ENCODE measurements at places on chromosomes 5 and 9.

- no peak for DNase-seq
Measured at GRCh38 chr5:83764101-83764500, 43.4 kb upstream of the HAPLN1 start.

- DNase-seq: no peak
Measured at GRCh38 chr5:173962436-173962972, 26.5 kb upstream of the C5orf47 start.

GRCh38 chr5:138544181-138545134 is 1.4 kb upstream of the ETF1 start:
- DNase-seq: no peak

- DNase-seq: no peak
Measured at GRCh38 chr5:170363671-170364070, 25.5 kb downstream of the KCNMB1 start.

DNA sequence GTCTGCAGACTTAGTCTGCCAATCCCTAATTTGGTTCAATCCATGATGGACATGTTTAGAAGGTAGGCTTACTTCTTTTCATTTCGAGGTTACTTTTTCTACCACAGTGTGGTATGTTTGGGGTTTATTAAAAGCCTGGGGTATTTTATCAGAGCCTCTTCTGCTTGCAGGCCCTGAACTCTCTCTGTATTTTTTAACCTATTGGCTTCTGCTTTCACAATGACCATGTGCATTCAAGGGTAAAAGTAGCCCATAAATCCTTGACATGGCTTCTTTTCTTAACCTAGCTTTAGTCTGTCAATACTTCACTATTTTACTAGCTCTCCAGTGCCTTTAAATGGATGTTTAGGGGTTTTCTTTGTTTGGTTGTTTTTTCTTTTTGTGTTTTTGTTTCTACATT is 286.6 kb downstream of the FER start:
- no peak for DNase-seq

DNA sequence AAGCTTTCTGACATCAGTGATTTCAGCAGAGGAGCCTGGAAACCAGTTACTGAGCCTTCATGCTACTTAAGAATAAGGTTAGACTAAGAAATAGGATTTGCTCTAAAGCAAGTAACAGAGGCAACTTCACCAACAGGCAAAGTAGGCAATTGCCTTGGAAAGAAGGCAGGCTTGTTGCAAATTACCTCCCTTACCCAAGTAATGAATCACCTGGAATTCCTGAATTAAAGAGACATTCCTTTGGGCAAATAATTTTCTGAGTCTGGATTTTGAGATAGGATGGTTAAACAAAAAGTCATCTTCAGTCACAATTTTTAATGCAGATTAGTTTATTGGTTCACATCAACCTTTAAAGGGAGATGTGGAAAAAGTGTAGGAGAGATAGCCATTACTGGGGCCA is 92.8 kb downstream of the ITGA1 start:
- no peak for DNase-seq

DNA sequence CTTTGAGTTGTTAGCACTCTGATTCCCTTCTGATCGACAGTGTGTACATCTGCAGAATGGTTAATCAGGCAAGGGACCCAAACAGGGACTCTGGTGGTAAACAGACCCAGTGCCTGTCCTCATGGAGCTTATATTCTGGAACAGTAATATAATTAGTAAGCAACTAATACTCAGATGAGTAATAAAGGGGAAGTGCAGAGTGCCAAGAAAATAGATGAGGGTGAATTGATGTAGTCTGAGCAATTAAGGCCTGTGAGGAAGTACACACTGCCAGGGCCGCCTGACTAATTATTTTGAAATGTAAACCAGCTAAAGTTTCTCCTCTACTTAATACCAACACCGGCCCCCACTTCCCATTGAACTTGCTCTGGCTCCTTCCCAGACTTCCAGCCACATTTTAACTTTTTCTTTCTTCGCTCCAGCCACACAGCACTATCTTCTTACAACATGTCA is 4.2 kb downstream of the DHX29 start:
- DNase-seq: no peak

GRCh38 chr5:139296862-139297326 is 3.4 kb downstream of the MATR3 start:
- DNase-seq: no peak

DNA sequence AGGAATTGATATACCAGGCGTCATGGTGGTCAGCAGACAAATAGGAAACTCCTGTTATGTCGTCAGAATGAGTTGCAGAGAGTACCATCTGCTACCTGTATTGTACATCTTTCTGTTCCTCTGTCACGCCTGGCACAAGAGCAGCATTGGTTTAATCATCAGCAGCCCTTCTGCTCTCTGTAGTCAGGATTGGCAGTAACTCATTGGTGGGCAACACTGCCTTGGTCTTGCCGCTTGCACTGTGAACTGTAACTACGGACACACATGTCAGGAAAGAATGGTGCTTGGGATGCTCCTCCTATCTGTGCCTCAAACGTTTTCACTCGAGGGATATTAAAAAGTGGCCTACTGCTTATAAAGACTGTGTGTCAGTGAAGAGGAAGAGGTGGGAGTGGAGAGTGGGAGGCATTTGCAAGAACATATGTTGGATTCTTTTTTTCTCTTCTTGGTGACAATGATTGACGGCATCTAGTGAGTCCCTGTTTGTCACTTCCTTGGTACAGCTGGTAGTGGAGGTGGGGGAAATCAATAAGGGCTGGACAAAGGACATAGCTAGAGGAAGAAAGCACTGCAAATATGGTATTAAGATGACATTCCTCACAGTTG is 76.6 kb downstream of the F2RL2 start:
- DNase-seq: no peak

DNA sequence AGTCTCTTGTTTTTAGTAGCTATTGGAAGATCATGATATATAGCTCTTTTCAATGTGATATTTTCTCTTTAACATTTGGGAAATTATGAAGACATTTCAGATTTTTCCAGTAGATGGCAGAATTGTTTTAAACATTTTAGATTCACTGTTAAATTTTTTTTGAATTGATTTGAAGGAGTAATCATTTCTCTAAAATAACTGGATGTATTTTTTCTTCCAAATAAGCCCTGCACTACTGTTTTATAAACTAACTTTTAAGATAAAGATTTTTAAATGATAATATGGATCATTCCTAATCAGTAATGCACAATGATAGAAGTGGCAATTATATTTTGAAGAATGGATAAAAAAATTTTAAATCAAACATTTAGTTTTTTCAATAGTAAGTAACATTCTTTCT is 14.2 kb downstream of the NDUFAF2 start:
- no peak for DNase-seq

DNA sequence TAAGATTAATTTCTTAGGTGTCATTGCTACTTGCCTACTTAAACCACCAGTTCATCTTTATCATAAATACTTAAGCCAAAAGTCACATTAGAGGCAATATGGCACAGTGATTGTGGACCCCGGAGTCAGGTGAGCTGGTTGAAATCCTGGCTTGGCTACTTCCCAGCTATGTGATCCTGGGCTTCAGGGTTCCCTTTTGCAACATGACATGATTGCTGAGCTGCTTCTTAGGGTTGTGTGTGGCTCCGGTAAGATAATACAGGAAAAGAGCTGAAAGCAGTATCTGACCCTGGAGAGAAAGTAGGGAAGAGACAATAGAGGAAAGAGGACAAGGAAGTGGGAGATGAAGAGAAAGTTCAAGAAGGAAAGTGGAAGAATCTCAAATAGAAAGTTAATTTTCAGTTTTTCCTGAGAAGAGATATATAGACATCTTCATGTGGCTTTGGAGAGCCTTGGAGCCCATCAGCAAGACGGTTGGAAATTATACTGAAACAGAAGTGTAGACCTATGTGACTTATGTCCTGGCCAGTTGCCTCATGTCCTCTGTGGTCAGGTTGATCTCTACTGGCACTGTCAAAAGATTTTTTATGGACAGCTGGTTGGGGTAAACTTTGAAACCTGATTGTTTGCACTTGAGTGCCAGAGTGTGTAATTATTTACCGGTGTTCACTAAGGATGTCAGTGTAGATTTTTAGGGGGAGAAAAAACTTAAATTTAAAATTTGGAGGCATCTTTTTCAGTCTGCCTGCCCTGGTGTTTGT is 93.2 kb downstream of the GHR start:
- DNase-seq: no peak

- DNase-seq: no peak
Measured at GRCh38 chr9:114157516-114158176, 2.3 kb downstream of the COL27A1 start.

DNA sequence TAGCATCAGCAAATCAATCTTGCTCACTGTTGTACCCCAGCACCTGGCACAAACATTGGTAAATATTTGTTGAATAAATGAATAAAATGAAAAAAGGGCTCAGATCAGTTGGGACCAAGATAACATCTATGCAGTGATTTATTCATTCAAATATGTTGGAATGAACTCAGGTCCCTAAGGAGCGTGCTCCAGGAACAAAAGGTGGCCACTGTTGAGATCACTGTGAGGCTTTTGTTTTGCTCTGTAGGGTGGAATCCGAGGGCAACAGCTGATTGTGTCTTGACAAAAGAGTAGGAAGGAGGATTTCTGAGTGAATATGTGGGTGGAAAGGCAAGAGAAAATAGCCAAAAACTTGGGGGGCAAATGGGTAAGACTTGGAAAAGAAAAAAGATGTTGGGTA is 89.7 kb downstream of the PPP2R2B start:
- no peak for DNase-seq

DNA sequence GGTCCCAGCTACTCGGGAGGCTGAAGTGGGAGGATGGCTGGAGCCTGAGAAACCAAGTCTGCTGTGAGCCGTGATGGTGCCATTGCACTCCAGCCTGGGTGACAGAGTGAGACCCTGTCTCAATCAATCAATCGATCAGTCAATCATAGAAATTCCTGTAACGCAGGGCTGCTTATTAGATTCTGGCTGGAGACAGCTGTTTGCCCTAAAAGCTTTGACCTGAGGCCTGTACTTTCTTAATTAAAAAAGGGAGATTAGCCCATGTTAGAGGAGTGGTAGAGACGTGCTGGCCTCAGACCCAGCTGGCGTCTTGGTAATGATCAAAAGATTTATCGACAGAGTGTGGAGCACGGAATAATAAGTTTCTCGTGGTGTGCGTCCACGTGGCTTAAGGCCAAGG is 40.5 kb upstream of the HMCN2 start:
- DNase-seq: no peak

GRCh38 chr9:115416299-115416698 is 298.3 kb upstream of the TNC start:
- no peak for DNase-seq

DNA sequence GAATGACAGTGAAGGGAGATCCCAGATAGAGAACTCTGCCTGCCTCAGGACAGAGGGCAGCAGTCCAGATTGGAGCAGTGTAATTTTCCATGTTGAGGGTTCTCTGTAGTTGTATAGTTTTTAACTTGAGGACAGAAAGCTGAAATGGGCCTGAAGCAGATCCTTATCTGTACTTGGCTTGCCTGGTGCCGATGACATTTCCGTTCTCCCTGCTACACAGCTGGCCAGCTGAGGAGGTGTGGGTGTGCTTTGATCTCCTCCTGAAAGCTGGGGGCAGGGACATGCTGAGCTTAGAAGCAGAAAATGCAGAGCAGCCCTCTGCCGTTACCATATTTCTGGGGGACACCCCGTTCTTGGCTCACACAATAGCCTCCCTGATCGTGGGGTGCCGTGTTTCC is 10.5 kb downstream of the GLRX start:
- DNase-seq: no peak

DNA sequence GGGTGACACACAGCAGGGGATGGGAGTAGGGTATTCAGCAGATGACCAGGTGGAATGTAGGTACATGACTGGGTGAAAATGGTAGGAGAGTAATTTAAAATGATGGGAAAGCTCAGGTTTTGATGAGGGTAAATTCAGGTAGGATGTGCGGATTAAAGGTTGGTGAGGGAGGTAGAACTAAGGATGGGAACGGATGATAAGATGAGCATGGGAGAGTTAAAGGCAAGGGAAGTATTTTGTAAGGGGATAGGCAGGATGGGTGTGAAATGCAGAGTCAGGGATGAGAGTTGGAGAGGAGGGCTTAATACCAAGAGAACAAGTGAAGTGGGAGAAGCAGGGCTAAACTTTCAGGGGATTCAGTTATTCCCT is 1.5 kb downstream of the TLN1 start:
- DNase-seq: no peak

- DNase-seq: no peak
Measured at GRCh38 chr5:98911280-98912040, 17.3 kb downstream of the CHD1 start.

DNA sequence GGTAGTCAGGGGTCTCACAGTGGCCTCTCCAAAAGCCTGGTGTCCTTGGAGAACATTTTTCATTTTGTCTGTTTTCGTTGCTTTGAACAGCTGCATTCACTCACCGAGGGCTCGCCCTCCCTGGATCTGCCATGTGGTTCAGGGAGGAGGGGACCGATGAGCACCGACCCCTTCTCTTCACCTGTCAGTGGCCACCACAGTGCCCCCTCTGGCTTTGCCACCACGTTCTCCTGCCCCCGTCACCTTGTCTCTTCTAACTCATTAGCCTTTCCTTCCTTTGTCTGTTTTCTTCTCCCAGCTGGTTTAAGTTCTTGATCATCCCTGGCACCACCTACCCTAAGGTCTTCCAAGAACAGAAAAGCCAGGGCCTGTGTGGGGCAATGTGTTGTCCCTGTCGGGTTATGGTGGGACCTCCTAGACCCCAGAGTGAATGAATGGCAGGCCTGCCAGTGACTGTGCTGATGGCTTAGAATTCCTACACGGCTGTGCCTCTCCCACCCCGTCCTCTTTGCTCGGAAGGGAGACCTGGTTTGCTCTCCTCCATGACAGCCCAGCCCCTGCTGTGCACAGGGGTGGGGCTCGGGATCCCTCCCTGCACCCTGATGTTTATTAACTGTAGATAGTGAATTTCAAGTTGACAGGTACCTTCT is 90.0 kb downstream of the ANKRD33B start:
- DNase-seq: no peak

- no peak for DNase-seq
Measured at GRCh38 chr5:78552729-78553342, 95.7 kb downstream of the LHFPL2 start.

GRCh38 chr5:40551496-40552491 is 127.9 kb upstream of the PTGER4 start:
- DNase-seq: no peak

GRCh38 chr5:149456597-149457392 is 77.7 kb upstream of the IL17B start:
- no peak for DNase-seq

GRCh38 chr9:2727374-2727773 is 10.1 kb downstream of the KCNV2 start:
- no peak for DNase-seq

DNA sequence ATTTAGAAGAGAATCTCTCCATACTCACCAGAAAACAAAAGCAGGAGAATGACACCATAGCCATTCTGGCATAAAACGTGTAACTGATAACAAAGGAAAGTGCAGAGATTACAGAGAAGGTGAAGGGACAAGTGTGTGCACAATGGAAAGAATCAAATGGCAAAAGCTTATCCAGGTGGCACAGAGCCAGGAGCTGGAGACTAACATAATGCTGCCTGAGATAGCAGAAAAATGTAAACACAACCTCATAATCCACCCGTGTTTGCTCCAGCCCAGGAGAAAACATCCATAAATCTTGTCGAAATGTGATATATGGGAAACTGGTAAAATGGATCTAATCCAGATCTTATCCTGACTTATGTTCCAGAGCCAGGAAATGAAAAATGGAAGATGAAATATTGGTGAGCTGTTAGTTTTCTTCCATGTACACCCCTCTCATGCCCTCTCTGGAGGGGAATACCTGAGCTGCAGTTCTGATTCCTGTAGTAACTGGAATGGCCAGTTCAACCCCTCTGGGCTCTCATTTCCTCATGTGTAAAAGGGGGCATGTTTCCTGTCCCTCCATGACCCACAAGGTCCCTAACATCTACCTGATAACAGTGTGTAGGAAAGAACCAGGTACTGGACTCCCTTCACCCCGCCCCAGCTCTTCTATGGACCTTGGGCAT is 212.3 kb upstream of the DAPK1 start:
- no peak for DNase-seq

- DNase-seq: peak; percentile 69
Measured at GRCh38 chr5:156920042-156920860, 42.8 kb downstream of the TIMD4 start.
